ENCODE measurements at places on chromosomes 12 and 14.

DNA sequence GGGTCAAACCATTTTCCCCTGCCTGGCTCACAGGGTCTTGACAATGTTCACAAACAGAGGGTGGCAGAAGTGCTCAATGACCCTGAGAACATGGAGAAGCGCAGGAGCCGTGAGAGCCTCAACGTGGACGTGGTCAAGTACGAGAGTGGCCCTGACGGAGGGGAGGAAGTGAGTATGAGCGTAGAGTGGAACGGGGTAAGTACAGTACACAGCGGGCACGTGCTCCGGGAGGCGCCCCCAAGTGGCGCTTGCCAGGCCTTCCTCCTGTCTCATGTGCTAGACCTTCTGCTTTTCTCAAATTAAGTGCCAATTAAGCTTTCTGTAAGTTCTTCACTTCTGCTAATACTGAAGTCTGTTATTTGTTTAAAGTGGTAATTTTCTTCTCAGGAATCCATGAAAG, 35.9 kb downstream of the XRCC3 start:
- peak; percentile 67 for DNase-seq

- DNase-seq: no peak
Measured at GRCh38 chr12:132492522-132492921, 2.6 kb downstream of the FBRSL1 start.

DNA sequence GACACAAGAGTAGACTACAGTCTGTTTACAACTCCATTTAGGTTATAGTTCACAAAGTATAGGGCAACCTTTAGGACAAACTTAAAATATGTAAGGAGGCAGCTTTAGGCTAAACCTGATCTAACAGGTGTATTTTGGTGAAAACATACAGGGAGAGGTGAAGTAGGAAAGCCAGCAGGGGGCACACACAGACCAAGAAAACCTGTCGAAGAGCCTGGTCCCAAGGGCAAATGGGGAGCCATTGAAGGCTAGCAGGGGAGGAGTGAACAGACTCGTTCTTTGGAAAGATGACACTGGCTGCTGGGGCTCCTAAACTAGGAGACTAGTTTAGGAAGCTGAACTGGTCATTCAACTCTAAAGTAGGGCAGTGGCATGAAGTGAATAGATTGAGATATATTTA, 138.8 kb upstream of the WSCD2 start:
- peak; percentile 40 for DNase-seq

DNA sequence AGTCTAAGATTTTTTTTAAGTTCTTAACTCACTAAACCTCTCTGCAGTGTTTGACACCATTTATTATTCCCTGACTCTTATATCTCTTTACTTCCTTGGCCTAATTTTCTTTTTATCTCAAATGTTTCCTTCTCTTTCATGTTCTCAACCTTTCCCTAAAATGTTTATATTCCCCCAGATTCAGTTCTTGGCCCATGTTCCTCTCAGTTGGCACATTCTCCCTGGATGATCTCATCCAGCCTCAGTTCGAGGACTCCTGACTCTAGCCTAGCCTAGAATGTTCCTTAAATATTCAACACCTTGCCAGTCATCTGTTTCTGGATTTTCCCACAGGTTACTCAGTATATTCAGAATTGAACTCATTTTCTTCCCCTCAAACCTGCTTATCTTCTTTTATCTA, 81.3 kb downstream of the SCN8A start:
- DNase-seq: no peak

GRCh38 chr14:49953196-49953595, 60.3 kb downstream of the ARF6 start:
- DNase-seq: no peak

DNA sequence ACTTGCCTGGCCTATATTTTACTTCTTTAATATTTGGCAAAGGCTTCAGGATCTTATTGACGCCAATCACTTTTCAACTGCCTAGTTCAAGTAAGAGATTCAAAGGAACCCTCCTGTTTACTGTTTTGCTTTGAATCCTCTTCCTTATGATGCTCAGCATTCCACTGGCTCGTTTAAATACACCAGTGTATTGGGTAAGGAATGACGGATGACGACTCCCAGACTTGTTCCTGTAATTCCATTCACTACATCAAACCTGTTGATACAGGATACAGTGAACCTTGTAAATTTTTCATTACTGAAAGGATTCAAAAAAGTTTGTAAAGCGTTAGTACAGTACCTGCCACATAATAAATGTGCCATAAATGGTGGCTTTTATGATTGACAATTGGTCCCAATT, 1.7 kb upstream of the SYCP3 start:
- DNase-seq: no peak

GRCh38 chr12:26939192-26939832, 1.0 kb downstream of the FGFR1OP2 start:
- no peak for DNase-seq

GRCh38 chr12:81596558-81596957, 162.6 kb downstream of the PPFIA2 start:
- DNase-seq: no peak

DNA sequence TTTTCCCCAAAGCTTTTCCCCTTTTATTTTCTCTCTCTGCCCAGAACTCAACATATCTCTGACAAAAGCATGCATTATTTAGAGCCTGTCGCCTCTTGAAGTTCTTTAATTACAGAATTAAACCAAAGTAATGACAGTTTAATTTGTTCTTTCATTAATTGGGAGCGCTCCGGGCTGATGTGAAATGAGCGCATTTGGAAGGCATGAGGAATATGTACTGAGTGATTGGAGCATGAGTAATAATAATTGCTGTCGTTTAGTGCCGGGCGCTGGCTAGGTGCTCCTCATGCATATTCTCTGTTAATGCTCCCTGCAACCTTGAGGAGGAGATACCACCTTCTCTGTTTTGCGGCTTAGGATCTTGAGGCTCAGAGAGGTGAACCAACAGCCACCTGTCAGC, 120.5 kb downstream of the SLC25A47 start:
- DNase-seq: no peak

DNA sequence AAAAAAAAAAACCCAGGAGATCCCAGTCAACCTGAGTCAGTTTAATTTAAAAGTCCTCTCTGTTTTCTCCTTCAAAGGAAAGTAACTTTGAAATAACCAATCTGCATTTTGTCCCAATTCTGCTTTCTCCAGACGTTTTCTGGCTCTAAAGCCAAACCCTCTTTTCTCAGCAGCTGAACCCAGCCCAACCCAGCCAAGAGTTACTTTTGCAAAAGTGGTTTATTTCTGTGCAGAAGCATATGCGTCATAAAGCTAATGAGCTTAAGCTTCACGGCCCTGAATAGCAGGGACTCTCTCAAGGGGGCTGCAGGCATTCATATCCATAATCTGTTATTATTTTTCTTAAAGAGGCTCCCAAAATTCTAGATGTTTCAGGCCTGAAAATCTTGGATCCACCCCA, 176.6 kb downstream of the GALC start:
- DNase-seq: no peak

GRCh38 chr12:19489168-19489567, 49.9 kb downstream of the AEBP2 start:
- peak; percentile 41 for DNase-seq

DNA sequence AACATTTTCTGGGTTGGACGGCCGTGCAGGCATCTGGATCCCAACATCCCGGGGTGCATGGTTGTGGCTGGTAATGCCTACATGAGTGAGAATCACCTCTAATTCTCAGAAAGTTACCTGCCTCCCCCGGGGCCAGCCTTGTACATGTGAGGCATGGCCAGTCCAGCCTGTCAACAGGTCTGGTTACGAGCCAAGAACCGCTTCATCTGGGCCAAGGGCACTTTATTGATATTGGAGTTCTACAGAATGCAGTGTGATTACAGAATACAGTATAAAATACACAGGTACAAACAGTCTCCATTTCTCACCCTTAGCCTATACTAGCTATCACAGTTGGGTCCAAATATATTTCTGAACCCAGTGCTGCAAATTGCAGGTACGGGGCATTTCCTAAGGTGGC, 84.9 kb upstream of the EVL start:
- DNase-seq: no peak

GRCh38 chr14:94392510-94392935, 4.1 kb upstream of the SERPINA1 start:
- peak; percentile 63 for DNase-seq

- peak; percentile 66 for DNase-seq
Measured at GRCh38 chr12:104604070-104604994, 147.6 kb downstream of the CHST11 start.
